ENCODE measurements at places on chromosomes 13 and 19.

- DNase-seq, result no peak
These were observed 72.5 kb downstream of the RUBCNL start for GRCh38 chr13:46314587-46314986.

GRCh38 chr13:38239874-38240273 lies 109.8 kb upstream of the UFM1 start:
- no peak for DNase-seq

DNA sequence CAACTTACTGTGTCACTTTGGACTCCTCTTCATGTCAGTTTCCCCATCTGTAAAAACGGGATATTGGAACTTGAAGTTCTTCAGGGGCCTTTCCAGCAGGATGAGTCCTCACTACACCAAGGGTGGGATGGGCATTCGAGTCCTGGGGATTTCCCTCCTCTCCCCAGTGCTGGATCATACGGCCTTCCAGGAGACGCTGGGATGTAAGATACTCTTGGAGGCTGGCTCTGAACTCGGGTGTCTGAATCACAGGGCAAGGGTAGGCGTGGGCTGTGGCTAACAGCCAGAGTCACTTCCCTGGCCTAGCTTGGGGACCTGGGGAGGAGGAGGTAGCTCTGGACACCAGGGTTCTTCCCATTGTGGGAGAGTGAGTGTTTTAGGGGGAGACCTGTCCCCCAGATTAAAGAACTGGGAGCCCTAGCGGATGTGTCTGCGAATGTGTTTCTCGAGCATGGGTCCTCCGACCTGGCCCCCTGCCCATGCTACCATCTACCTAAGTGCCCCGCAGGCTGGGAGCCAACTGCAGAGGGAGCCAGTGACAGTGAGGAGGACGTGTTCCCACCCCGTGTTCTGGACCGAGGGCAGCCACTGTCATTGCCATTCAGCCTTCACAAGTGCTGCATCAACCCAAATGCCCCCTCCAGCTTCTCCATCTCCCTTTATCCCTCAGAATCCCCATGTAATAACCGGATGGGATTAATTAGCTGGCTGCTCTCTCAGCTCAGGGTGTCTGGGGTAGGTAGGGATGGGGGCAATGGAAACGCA lies 2.4 kb upstream of the CYTH2 start:
- DNase-seq, result no peak

DNA sequence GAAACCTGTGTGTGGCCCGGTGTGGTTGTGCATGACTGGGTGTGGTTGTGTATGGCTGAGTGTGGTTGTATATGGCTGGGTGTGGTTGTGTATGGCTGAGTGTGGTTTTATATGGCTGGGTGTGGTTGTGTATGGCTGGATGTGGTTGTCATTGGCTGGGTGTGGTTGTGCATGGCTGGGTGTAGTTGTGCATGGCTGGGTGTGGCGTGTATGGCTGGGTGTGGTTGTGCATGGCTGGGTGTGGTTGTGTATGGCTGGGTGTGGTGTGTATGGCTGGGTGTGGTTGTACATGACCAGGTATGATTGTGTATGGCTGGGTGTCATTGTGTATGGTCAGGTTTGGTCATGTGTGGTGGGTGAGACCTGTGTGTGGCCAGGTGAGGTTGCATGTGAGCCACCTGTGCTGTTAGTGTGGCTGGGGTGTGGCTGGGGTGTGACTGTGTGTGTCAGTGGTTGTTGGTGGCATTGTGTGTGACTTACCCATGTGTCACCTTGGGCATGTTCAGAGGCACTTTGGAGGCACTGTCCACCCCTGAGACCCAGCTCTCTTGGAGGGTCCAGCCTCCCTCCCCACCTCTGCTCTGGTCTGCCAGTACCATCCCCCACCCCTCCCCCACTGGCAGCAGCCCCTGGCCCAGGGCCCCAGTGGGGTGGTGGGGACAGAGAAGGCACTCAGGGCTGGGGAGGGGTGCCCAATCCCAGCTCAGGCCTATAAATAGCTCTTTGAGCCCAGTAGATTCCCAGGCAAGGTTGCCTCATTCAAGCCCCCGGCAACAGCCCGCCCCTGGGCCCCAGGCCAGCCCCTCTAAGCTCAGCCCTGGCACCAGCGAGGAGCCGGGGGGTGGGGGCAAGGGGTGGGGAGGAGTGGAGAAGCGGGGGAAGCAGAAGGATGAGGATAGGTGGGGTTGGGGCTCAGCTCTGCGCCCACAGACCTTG lies 3.9 kb upstream of the NCAN start:
- no peak for DNase-seq

- no peak for DNase-seq
These were observed 480.4 kb upstream of the SGCG start for GRCh38 chr13:22700246-22700887.

DNA sequence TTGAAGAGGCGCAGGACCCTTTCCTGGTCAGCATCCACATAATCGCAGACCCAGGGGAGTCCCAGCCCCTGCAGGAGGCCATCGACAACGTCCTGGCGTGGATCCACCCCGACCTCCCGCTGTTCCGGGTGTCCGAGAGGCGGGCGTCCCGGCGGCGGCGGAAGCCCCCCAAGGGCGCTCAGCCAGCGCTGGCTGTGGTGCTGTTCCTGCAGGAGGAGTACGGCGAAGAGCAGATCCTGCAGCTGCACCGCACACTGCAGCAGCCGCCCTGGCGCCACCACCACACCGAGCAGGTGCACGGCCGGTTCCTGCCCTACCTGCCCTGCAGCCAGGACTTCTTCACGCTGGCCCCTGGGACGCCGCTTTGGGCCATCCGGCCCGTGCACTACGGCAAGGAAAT lies 29.3 kb downstream of the FAM124A start:
- no peak for DNase-seq

GRCh38 chr19:35320065-35320713 lies 8.8 kb upstream of the CD22 start:
- no peak for DNase-seq
